Adrenal gland (tissue), 19 donors: ENCODE measurements at places on chromosomes 12 and 14. TPM values are rescaled to one million over a fixed set of nuclear protein-coding genes. Genes with fewer than 3 reads are reported as not detected.

Gene SMIM41
- total RNA-seq, result not detected

Gene VRTN
- total RNA-seq, result not detected

Gene SRRM4
- 0.78 TPM for total RNA-seq

Gene KCNC2
- not detected for total RNA-seq

Gene KIF26A
- 11.8 TPM for total RNA-seq

Gene DENR
- total RNA-seq, result 27.4 TPM

- H3K36me3 ChIP-seq, result no peaks in the 10 kb centered on the region
- H3K27ac ChIP-seq, result peak overlapping the region; percentile 99
- H3K4me1 ChIP-seq, result peaks cover 56% of the 10 kb centered on the region
- H3K4me3 ChIP-seq, result no peak overlapping the region
Measured at GRCh38 chr14:77036484-77037214, 8.1 kb upstream of the IRF2BPL start.

DNA sequence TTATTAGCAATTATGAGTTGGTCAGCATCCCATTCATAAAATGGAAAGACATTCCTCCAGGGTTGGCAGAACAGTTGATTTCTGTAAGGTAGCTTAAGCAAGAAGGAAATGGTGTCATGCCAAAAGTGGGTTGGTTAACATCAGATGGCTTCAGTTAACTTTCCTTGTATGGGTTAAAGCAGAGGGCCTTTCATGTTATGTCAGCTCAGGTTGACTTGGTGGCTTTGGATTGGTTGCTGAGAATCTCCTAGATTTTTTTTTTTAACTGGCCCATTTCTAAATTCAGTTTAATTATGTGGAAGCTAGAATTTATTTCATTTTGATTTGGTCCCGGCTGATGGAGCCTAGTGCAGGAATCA is 87.8 kb downstream of the BBS10 start:
- no peak overlapping the region for H3K4me3 ChIP-seq
- no peaks in the 10 kb centered on the region for H3K27me3 ChIP-seq
- no peaks in the 10 kb centered on the region for H3K36me3 ChIP-seq
- no peak for DNase-seq
- H3K27ac ChIP-seq, result peak overlapping the region; percentile 26

- H3K36me3 ChIP-seq, result peaks cover 5% of the 10 kb centered on the region
- DNase-seq, result no peak
- H3K4me1 ChIP-seq, result no peaks in the 10 kb centered on the region
Measured at GRCh38 chr12:12153596-12153995, 82.9 kb downstream of the BCL2L14 start.

DNA sequence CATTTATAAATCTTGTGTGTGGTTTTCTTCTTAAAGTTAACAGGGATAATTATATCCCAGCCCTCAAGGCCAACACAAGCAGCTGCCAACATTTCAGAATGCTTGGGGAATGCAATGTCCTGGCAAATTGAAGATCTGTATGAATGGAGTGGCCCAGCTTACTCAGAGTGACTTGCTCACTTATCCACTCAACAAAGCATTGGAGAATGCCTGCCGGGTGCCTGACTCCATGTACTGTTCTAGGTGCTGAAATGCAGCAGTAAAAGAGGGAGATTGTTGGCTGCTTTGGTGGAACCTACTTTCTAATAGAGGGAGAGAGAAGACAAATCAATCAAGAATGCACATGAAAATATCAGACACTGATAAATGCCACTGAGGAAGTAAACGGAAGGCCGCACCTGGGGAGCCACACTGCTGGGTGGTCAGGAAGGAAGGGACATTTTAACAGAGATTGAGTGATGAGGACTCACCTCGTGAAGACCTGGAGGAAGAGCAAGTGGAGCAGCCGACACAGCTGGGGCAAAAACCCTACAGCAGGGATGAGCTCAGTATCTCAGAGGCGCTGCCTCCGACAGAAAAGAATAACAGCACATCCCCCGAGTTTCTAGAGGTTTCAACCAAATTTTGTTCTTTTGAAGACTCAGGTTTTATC is 61.2 kb upstream of the VASH1 start:
- H3K27ac ChIP-seq, result peak overlapping the region; percentile 34
- DNase-seq, result no peak
- peaks cover 11% of the 10 kb centered on the region for H3K4me1 ChIP-seq
- H3K4me3 ChIP-seq, result no peak overlapping the region
- no peaks in the 10 kb centered on the region for H3K36me3 ChIP-seq

- no peak for DNase-seq
- no peak overlapping the region for H3K27ac ChIP-seq
- no peaks in the 10 kb centered on the region for H3K4me1 ChIP-seq
Measured at GRCh38 chr12:126718365-126718764, 1548.6 kb upstream of the TMEM132C start.

GRCh38 chr12:131003716-131004045 is 50.0 kb downstream of the ADGRD1 start:
- H3K27ac ChIP-seq, result no peak overlapping the region
- no peak overlapping the region for H3K4me3 ChIP-seq
- H3K27me3 ChIP-seq, result no peaks in the 10 kb centered on the region
- no peaks in the 10 kb centered on the region for H3K36me3 ChIP-seq
- no peaks in the 10 kb centered on the region for H3K4me1 ChIP-seq
- DNase-seq, result no peak

DNA sequence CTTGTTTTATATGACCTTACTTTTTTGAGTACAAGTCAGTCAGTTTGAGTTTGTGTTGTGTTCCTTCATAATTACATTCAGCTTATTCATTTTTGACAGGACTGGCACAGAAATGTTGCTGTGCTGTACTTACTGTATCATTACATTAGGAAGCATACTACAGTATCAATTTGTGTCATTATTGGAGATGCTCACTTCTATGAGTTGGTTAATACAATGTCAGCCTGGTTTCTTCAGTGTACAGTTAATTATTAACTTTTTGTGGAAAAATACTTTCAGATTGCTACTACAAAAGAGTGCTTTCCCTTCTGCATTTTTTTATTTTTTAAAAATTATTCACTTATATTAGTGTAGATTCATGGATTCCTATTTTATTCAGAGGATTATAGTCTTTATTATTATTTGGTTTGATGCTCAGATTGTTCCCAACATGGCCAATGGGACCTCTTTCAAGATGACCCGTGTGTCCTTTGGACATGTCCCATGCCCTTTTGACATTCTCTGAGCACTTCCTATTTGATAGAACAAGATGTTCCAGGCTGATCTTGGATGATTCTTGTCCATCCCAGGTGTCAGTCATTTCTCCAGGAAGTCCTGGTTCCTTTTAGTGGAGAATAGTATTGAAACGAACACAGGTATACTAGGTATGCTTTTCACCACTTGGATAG is 66.6 kb downstream of the MON2 start:
- no peaks in the 10 kb centered on the region for H3K27me3 ChIP-seq
- peaks cover 17% of the 10 kb centered on the region for H3K36me3 ChIP-seq
- H3K4me3 ChIP-seq, result no peak overlapping the region
- no peak for DNase-seq
- no peak overlapping the region for H3K27ac ChIP-seq
- H3K4me1 ChIP-seq, result peaks cover 10% of the 10 kb centered on the region

- H3K27me3 ChIP-seq, result no peaks in the 10 kb centered on the region
- peaks cover 30% of the 10 kb centered on the region for H3K4me1 ChIP-seq
- H3K36me3 ChIP-seq, result no peaks in the 10 kb centered on the region
Measured at GRCh38 chr12:27561535-27562350, 37.7 kb downstream of the PPFIBP1 start.

GRCh38 chr14:89516173-89516572 is 99.1 kb upstream of the FOXN3 start:
- H3K27ac ChIP-seq, result no peak overlapping the region
- H3K36me3 ChIP-seq, result no peaks in the 10 kb centered on the region
- H3K4me3 ChIP-seq, result no peak overlapping the region
- DNase-seq, result no peak
- H3K27me3 ChIP-seq, result no peaks in the 10 kb centered on the region
- no peaks in the 10 kb centered on the region for H3K4me1 ChIP-seq

DNA sequence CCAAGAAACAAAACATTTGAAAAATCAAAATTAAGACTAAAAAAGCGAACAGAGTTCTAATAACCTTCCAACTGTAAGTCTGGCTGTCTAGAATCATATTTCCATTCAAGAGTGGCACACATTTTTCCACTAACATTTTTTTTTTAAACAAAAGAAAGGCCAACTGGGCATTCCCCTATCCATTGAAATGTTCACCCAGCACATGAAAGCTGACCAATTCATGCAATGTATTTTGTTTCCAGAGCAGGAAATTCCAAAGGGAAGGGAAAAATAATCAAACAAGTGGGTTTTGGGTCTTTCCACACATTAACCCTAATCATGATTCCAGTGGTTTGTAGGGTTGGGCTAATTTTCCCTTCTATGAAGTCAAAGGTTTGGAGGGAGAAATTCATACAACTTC is 206.5 kb downstream of the CALM1 start:
- H3K36me3 ChIP-seq, result no peaks in the 10 kb centered on the region
- DNase-seq, result no peak
- H3K4me3 ChIP-seq, result no peak overlapping the region
